Stimulated activated CD4-positive, alpha-beta T cell treated with anti-CD3 and anti-CD28 coated beads, TNF-alpha, amount 100 ng/mL, for 24 hours (primary cell): ENCODE measurements at places on chromosomes 6 and 20.

DNA sequence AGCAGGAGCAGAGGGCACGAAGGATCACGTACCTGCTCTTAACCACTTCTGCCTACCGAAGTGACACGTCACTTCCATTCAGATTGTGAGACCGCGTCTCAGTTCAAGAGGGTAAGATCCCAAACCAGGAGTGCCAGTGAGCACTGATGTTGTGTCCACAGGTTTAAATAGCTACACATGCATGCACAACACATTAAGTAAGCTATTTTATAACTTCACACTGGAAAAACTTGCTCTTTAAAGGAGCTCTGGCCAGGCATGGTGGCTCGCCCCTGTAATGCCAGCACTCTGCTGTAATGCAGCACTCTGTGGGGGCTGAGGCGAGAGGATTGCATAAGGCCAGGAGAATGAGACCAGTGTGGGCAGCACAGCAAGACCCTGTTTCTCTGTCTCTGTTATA, 21.1 kb downstream of the ABHD12 start:
- DNase-seq = no peak

DNA sequence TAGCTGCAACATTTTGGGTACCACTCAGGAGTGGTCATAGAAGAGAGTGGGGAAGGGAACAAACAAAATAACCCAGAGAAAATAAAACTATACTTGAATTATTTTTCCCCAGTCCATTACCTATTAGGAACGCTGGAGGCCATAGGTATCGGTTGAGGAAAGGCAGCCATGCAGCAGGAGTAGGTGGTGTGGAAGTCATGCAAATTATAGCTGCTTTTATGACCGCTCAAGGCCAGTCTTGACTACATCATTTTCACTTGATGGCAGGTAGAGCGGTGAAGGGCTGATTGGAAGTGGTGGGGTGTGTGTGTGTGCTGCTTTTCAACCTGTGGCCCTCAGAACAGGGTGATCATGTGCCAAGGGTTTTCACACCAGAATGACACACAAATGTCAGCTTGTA, 36.5 kb upstream of the KIF13A start:
- DNase-seq = no peak

GRCh38 chr20:23629017-23629541, 8.7 kb downstream of the CST3 start:
- DNase-seq = no peak

- no peak for DNase-seq
Measured at GRCh38 chr6:73954881-73955280, 258.9 kb downstream of the CD109 start.

GRCh38 chr6:37638414-37639341, 59.0 kb downstream of the MDGA1 start:
- DNase-seq = no peak

- no peak for DNase-seq
Measured at GRCh38 chr6:135329851-135330803, 149.0 kb downstream of the MYB start.

GRCh38 chr6:87637106-87637505, 47.2 kb downstream of the ORC3 start:
- no peak for DNase-seq

GRCh38 chr20:62588458-62589149, 53.7 kb upstream of the SLCO4A1 start:
- no peak for DNase-seq

GRCh38 chr6:168554898-168555617, 114.1 kb downstream of the SMOC2 start:
- no peak for DNase-seq

- peak; percentile 71 for DNase-seq
Measured at GRCh38 chr20:57389695-57390603, 1.2 kb upstream of the RBM38 start.

DNA sequence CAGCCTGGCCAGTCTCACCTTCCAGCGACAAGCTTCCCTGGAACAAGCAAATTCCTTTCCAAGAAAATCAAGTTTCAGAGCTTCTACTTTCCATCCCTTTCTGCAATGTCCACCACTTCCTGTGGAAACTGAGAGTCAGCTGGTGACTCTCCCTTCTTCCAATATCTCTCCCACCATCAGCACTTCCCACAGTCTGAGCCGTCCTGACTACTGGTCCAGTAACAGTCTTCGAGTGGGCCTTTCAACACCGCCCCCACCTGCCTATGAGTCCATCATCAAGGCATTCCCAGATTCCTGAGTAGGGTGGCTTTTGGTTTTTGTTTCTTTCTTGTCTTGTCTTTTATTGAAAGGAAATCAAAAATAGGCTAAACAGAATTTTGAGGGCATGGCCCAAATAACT, 24.3 kb downstream of the MYCT1 start:
- DNase-seq = no peak

- no peak for DNase-seq
Measured at GRCh38 chr20:44052166-44052565, 134.8 kb downstream of the JPH2 start.

DNA sequence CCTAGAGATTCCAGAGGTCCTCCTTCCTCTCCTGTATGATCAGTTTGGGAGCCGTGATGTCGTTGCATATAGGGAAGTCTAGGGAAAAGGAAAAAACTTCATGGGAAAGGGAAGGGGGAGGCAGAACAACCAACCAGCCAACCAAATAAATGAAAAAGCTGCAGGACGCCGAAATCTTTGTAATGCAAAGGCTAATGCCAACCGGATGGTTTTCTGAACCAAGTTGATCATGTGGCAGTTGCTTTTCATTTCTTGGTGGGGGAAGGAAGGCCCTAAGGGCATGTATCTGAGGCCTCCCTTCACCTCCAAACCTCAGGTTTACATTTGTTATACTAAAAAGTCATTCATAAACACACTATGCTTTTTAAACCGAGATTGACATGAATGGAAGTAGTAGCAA, 167.2 kb downstream of the ARID1B start:
- no peak for DNase-seq

GRCh38 chr20:44089987-44090674, 96.9 kb downstream of the JPH2 start:
- no peak for DNase-seq

DNA sequence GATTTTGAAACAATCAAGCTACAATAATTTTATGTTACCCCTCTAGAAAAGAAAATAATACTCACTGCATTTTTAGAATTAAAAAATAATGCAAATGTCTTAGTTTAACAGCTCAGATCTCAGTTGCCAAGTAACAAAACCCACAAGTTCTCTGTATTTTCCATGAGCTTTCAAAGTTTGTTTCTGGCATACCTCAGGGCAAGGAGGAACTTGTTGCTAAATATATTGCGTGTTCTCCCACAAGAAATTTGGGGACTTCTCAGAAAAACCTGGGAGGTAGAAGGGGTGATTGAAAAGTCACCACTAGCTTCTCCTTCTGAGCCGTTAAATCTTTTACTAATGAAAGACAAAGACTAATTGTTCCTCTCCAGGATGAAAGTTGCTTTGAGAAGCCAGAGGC, 236.8 kb upstream of the MARCKS start:
- no peak for DNase-seq

GRCh38 chr6:38897507-38897906, 151.1 kb upstream of the GLP1R start:
- DNase-seq = no peak
